LHCN-M2 (cell line): ENCODE measurements at places on chromosomes 6 and 20. TPM values are rescaled to one million over a fixed set of nuclear protein-coding genes. Genes with fewer than 3 reads are reported as not detected.

DNA sequence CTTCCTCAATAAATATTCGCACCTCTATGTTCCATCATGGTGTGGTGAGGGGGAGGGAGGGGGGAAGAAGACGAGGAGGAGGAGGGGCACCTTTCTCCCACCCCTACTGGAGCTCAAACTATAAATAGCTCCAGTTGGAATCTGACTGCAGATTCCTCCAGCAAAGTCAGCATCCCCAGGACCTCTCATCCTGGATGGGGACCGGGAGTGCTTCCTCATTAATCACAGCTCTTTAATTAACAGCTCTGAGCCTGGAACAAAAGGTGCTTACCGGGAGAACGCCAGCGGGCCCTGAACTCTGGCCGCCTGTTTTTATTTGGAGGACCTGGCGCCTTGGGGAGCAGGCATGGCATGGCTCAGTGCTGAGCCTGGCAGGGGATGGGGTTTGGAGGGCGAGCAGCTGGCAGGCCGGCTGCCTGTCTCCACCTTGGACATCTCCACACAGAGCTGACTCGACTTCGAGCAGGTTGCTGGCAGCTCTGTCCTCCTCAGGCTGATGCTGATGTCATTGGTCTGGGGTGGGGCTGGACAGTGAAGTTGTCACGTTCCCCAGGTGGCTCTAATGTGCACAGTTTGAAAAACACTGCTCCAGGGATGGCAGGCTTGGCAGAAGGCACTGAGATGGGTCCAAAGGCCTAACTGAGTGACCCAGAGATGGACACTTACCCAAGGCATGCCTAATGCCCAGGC, 180.4 kb downstream of the DHX35 start:
- DNase-seq = no peak

The MAS1 gene
- total RNA-seq = not detected in 2 replicates

- DNase-seq = no peak
These were observed 316.6 kb upstream of the JARID2 start for GRCh38 chr6:14929291-14929690.

DNA sequence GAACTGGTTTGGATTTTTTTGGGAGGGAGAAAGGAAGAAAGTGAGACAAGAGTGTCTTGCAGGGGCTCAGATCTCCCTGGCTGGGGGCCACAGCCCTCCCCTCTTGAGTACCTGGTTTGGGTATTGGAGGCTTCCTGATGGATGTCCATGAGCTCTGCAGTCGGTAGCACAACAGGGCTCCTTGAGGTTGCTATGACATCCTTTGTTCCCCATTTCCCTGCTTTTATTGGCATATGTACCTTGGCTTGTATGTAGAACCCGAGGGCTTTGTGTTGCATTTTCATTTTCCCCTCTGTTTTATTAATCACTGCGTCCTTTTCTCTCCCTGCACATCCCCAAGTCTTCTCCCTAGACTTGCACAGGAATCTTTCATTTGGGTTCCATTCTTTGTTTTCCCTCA, 355.5 kb upstream of the TSHZ2 start:
- DNase-seq = no peak

GRCh38 chr6:166075186-166075585, 92.5 kb downstream of the TBXT start:
- no peak for DNase-seq

The SLC22A2 gene
- not detected in 2 replicates for total RNA-seq

The TASP1 gene
- total RNA-seq = 5.6 and 6.3 TPM in 2 replicates

- DNase-seq = no peak
These were observed 397.4 kb upstream of the PLCB4 start for GRCh38 chr20:8671370-8671961.

DNA sequence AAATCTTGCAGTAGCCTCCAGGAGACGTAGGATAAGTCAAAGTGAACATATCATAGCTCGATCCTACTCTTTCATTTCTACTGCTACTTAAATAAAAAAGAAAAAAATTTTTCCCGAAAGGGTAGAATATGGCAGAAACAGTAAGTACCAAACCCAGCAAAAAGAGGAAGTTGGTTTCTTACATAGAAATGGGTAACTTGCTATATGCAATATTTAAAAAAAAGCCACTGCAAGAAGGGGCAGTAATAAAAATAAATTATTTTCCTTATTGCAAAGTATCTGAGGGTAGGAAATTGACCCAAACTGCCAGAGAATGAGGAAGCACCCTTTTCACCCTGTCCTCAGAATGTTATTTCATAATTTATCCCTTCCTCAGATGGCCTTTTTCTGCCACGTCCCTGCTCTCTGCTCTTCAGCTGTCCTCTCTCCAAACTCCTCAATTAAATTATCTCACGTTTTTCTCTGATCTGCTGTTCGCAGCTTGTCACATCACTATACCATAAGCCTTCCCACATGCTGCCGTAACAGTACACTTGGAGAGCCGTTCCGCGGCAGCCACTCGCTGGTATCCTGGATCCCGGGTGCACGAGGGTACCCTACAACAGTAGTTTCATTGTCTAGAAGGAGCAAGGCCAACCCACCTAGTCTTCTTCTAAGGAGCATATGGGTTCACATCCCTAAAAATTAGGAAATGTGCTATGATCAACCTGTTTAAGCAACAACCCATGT, 149.6 kb downstream of the BACH2 start:
- no peak for DNase-seq
